Activated T-helper 17 cell treated with anti-CD3 and anti-CD28 coated beads, Interleukin-2, amount 50 U/mL, for 72 hours (primary cell): ENCODE measurements at places on chromosomes 16 and 17. TPM values are rescaled to one million over a fixed set of nuclear protein-coding genes. Genes with fewer than 3 reads are reported as not detected.
A peak's percentile ranks its signal among the peaks of the same experiment; 100 is the strongest.

GRCh38 chr17:68260051-68260762 lies 12.4 kb downstream of the AMZ2 start:
- peak overlapping the region; percentile 84 for H3K27ac ChIP-seq
- H3K36me3 ChIP-seq: peaks cover 29% of the 10 kb centered on the region
- peak overlapping the region; percentile 77 for H3K4me3 ChIP-seq
- peaks cover 42% of the 10 kb centered on the region for H3K4me1 ChIP-seq

DNA sequence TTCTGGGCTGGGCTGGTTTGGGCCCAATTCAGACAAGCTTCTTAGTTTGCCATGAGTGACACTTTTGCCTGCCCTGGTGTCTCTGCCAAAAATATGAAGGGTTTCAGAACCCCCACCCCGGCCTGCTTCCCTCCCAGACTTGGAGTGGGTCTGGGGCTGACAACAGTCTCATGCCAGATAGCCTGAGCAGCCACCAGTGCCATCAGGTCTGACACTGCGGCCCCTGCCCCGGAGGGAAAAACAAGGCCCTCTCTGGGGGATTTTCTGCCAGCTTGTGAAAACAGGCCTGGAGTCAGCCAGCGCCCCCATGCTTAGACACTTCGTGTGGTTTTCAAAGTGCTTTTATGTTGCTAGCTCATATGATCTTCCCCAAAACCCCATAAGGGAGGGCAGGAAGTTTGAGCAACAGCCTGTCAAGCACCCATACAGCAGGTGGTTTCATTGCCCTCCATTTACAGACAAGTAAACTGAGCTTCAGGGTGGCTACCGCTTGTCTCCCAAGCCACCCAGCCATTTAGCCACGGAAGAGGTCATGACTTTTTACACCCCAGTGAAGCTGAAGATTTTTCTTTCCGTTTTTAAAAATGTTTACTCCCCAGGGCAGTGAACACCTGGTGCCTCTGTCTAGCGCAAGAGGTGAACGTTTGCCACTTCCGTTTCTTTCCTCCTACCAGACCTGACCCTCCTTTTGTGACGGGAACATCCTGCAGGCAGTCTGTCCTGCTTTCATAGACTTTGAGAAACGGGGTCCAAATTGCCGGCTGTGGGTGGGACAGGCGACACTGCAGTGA lies 300.6 kb downstream of the SEC14L1 start:
- H3K27me3 ChIP-seq: no peaks in the 10 kb centered on the region
- peaks cover 77% of the 10 kb centered on the region for H3K4me1 ChIP-seq
- H3K27ac ChIP-seq: peak overlapping the region; percentile 95

DNA sequence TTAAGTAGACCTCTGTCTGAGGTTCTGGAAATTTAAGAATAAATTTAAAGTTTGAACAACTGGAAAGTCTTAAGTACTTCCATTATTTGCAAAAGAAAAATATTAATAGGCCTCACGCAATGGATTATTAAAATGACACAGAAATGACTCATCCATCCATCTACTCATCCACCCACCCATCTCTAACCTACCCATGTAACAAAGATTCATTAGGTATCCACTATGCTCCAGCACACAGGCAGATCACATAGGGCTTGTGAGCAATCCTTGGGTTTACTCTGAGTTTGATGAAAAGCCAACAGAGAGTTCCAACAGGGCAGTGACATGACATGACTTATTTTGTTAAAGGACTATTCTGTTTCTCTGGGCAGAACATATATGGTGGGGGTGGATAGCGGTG lies 93.3 kb downstream of the HELZ start:
- H3K4me3 ChIP-seq: no peak overlapping the region
- ATAC-seq: peak; percentile 70
- peaks cover 83% of the 10 kb centered on the region for H3K36me3 ChIP-seq
- H3K27ac ChIP-seq: peak overlapping the region; percentile 28
- peaks cover 17% of the 10 kb centered on the region for H3K4me1 ChIP-seq

DNA sequence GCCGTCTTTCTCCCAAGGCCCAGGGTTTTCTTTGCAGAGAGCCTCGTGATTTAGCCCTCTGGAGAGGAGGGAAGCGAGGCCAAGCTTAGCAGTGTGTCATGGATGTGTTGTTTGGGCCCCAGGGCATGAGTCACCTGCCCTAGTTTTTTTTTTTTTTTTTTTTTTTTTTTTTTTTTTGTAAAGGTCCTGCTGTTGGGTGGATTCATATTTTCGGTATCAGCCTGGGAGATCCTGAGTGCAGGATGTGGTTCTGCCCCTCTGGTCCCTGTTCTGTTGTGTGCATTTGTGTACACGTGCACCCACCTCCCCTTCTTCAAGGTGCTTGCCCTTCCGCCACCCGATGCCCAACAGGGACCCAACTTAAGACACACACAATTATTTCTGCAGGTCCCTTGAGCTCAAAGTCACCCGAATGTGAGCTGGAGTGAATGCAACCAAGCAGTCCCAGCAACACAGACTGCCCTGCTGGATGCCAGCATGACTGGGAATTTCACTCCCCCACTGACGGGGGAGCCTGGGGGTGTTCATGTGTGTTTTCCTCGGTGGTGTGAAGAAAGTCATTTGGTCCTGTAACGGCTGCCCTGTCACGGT lies 265.8 kb upstream of the TNRC6C start:
- H3K36me3 ChIP-seq: no peaks in the 10 kb centered on the region
- peak overlapping the region; percentile 17 for H3K4me3 ChIP-seq

- H3K4me1 ChIP-seq: peaks cover 10% of the 10 kb centered on the region
- H3K27me3 ChIP-seq: peaks cover 16% of the 10 kb centered on the region
- no peak for ATAC-seq
- H3K36me3 ChIP-seq: no peaks in the 10 kb centered on the region
Measured at GRCh38 chr16:1299012-1299867, 10.2 kb upstream of the UBE2I start.

DNA sequence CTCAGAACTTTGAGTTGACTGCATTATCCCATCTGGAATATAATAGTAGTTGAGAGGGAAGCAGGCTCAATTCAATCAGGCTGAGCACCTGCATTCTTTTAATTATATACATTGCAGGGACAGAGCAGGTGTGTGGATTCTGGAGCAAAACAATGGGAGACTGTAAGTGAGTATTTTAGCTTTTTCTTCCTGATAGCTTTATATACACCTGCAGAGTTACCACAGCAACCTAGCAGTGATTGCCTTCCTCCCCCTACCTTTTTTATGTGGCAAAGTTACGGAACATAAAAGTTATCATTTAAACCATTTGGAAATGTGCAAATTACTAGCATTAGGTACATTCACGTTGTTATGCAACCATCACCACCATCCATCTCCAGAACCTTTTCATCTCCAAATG lies 25.4 kb upstream of the RHOT1 start:
- no peaks in the 10 kb centered on the region for H3K4me1 ChIP-seq
- no peak overlapping the region for H3K27ac ChIP-seq
- no peak for ATAC-seq

GRCh38 chr17:44655983-44656710 lies at the start of gene MEIOC:
Gene MEIOC, plus strand, starts transcription at chr17:44656468. Its CDS starts 146 bp downstream, at chr17:44656614.
- peak within 1 kb of the TSS; percentile 57 for H3K4me3 ChIP-seq
- no peaks in the 10 kb centered on the region for H3K36me3 ChIP-seq
- peak; percentile 69 for ATAC-seq
- H3K27me3 ChIP-seq: peaks cover 14% of the 10 kb centered on the region
- no peak within 1 kb of the TSS for H3K27ac ChIP-seq

DNA sequence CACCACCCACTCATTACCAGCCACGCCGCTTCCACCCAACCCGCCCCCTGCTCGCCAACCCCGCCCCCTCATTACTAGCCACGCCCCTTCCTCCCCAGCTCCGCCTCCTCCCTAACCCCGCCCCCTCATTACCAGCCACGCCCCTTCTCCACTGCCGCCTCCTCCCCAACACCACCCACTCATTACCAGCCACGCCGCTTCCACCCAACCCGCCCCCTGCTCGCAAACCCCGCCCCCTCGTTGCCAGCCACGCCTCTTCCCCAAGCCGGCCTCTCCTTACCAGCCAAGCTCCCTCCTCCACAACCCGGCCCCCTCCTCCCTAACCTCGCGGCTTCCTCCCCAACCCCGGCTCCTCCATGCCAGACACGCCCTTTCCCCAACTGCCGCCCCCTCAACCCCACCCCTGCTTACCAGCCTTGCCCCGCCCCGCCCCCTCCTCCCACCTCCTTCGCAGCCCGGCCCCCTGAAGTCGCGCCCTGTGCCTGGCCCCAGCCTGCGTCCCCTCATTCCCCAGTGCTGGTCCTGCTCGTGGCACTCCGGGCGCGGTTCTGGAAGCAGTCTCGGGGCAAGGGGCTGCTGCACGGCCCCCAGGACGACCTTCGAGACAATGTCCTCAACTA lies 7.3 kb downstream of the SLC22A31 start:
- no peak overlapping the region for H3K27ac ChIP-seq
- ATAC-seq: peak; percentile 55
- no peaks in the 10 kb centered on the region for H3K27me3 ChIP-seq

DNA sequence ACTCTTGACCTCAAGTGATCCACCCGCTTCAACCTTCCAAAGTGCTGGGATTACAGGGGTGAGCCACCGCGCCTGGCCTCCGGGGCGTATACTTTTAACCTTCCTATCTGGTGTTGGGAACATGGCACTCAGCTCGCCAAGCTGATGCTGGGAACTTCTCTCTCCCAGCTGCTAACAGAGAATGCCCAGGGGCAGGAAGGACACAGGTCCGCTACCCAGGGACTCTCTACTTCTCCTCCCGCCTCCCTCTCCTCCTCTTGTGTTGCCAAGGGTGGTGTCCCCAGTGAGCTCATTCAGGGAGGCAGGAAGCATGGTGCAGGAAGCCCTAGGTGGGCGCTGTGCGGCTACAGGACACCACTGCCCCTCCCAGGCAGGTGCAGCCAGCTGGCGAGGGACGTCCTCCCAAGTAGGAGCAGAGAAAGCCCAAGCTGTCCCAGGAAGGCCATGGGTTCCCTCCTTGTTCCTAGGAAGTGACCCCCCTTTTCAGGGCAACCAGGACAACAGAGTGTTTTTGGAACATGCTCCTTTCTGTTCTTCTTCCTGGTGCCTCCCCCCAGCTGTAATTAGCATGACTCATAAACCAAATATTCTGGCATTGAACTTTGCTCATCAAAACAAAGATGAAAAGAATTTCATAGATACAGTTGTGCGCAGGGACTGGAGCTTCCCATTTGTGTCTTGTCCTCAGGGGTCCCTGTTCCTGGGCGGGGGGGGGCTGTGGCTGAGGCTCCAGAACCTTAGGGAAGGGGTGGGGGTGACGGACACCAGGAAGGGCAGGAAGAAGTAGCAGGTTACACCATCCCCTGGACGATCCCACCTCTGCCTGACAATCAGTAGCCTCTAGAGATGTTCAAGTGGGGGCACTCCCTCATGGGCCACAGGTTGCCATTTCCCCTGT lies 2.7 kb downstream of the C1QTNF1 start:
- H3K36me3 ChIP-seq: no peaks in the 10 kb centered on the region
- no peaks in the 10 kb centered on the region for H3K4me1 ChIP-seq
- ATAC-seq: no peak
- H3K27ac ChIP-seq: no peak overlapping the region

DNA sequence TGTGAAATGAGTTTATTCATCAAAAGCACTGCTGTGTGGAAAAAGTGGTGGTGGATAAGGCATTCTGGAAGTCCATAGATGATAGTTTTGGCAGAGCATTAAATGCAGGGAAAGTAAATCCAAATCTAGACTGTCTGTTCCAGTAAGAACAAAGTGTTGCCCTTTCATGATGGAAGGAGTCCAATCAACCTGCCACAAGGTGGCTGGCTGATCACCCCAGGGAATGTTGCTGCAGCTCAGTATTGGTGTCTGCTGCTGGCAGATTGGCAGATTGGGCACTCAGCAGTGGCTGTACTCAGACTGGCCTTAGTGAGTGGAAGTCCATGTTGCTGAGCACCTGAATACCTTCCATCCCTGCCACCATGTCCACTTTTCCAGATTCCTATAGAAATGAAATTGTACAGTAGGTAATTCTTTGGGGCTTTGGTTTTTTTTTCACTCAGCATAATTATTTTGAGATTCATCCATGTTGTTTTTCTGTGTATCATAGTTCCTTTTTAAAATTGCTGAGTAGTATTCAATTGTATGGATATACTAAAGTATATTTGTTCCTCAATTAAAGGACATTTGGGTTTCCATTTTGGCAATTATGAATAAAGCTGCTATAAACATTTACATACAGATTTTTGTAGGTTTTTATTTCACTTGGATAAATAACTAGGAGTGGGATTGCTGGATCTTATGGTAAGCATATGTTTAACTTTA lies 14.3 kb downstream of the DYNLL2 start:
- H3K4me1 ChIP-seq: no peaks in the 10 kb centered on the region
- H3K36me3 ChIP-seq: peaks cover 28% of the 10 kb centered on the region
- no peaks in the 10 kb centered on the region for H3K27me3 ChIP-seq
- ATAC-seq: no peak
- H3K4me3 ChIP-seq: no peak overlapping the region

GRCh38 chr16:314795-315299 lies 31.9 kb downstream of the PDIA2 start:
- H3K36me3 ChIP-seq: peaks cover 41% of the 10 kb centered on the region
- no peak overlapping the region for H3K27ac ChIP-seq
- no peak for ATAC-seq
- no peaks in the 10 kb centered on the region for H3K27me3 ChIP-seq
- peaks cover 13% of the 10 kb centered on the region for H3K4me1 ChIP-seq

DNA sequence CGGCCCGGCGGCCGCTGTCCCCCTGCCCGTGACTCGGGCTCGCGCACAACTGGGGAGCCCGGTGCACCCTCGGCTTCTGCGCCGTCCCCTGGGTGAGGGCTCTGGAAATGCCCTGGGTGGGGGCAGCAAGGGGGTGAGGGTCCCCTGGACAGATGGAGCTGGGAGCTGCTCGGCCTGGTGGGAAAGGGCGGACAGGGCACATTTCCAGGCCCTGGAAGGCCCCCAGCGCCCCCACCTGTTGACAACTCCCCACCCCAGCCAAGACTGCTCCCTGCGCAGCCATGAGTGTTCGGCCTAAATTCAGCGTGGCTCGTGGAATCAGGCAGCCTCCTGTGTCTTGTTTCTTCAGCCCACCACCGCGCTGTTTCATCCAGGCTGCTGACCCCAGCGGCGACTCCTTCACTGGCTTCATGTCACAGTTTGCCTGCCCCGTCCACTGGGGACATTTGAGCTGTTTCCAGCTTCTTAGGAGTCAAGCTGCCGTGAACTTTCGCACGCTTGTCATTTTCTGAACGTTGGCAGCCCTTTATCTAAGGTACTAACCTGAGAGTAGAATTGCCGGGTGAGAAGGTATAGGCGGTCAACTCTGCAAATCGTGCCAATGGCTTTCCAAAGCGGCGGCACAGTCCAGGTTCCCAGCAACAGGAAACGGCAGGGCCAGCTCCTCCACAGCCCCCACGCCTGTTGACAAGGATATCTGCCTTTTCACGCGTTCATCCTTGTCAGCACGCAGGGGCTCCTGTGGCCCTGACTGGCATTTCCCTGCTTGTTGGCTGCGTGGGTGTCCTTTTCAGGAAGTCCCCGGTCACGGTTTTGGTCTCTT lies 895 bp downstream of the UTS2R start:
- H3K27me3 ChIP-seq: peaks cover 30% of the 10 kb centered on the region
- peak overlapping the region; percentile 36 for H3K4me3 ChIP-seq
- no peak for ATAC-seq

- no peak overlapping the region for H3K4me3 ChIP-seq
- H3K4me1 ChIP-seq: peaks cover 4% of the 10 kb centered on the region
- H3K27ac ChIP-seq: no peak overlapping the region
- peaks cover 6% of the 10 kb centered on the region for H3K36me3 ChIP-seq
- ATAC-seq: peak; percentile 65
Measured at GRCh38 chr17:59165933-59166342, 10.4 kb downstream of the PRR11 start.

PDK2 gene
- 15.2 TPM for total RNA-seq

MT2A gene
- 114 TPM for total RNA-seq

PIPOX gene
- 2.0 TPM for total RNA-seq
